ENCODE measurements at places on chromosomes 1 and 21.

DNA sequence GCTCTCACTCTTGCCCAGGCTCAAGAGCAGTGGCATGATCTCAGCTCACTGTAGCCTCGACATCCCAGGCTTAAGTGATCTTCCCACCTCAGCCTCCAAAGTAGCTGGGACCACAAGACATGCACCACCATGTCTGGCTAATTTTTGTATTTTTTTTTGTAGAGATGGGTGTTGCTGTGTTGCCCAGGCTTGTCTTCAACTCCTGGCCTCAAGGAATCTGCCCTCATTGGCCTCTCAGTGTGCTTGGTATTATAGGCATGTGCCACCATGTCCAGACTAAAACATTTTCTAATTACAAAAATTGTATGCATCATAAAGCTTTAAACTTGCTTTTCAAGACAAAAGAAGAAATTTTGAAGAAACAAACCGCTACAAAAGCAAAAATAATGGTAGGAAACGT, 20.1 kb downstream of the CBR1 start:
- DNase-seq: no peak

DNA sequence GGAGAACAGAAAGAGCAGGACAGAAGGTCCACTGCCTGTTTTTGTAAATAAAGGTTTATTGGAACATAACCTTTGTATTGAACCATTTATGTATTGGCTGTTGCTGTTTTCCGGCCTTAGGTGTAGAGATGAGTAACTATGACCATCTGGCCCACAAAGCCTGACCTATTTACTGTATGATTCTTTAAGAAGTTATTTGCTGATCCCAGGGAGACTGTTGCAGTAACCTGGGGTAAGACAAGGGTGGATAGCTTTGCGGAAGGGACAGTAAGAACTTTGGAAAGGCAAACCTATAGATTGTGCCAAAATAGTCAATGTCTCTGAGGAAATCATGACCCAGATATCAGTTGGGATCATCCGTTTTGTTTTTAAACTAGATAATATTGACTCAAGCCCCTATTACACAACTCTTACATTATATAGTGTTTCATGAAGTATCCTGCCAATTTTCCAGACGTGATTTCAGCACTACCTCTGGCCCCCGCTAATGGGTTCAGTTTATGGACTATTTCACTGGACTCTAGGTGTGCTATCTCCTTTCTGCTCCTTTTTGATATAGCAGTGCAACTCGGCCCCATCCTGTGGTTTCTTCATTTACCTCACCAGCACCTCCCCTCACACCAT, 20.8 kb upstream of the TLCD4 start:
- no peak for DNase-seq

- DNase-seq: no peak
These were observed 2.9 kb downstream of the DDI2 start for GRCh38 chr1:15620155-15620545.

DNA sequence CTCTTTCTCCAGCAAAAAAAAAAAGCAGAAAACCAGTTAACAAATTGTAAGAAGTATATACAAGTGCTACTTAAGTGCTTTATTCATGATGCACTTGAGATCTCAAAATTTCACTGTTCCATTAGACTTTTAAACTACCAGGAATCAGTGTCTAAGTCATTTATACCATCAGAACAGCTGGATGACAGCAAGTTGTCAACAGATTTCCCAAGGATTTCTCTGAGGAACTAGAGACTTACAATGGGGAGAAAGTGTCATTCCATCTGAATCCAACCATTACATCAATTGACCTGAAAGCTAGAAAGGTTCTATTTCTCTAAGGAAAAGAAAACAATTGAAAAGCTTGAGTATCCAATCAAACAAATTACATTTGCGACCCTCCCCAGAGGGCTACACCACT, 43.8 kb downstream of the USH2A start:
- DNase-seq: no peak

DNA sequence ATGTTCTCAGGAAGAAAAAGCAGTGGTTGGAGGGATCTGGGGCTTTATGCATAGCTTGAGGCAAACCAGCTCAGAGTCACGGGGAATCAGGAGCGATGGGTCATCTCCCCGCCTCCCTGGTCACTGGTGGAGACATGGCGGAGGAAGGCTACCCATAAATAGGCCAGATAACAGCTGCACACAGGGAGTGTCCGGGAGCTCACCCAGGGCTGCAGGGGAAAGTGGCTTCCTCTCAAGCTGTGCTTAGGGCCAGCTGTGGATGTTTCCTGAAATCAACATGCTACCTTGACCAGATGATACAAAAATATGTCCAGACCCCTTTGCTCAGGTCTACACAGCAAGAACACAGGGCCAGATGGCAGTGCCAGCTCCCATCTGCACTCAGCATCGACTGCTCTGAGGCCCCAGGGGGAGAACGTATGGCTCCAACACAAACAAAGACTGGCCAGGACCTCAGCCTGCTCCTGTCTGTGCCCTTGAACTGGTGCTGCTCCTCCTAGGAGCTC, 27.1 kb upstream of the RERE start:
- no peak for DNase-seq

GRCh38 chr1:56824271-56824670, 5.1 kb upstream of the FYB2 start:
- no peak for DNase-seq

GRCh38 chr21:21734088-21734487, 735.9 kb downstream of the NCAM2 start:
- DNase-seq: no peak

Data from SHP77 treated with DMSO at 0.1 percent for 48 hours (cell line).